Activated CD4-positive, alpha-beta T cell treated with anti-CD3 and anti-CD28 coated beads, Interleukin-2, amount 50 U/mL, for 24 hours (primary cell): ENCODE measurements at places on chromosomes 4 and X.

GRCh38 chr4:845233-845835 lies 19.4 kb upstream of the CPLX1 start:
- no peak for DNase-seq

- no peak for DNase-seq
Measured at GRCh38 chr4:86564795-86565194, 29.3 kb upstream of the PTPN13 start.

DNA sequence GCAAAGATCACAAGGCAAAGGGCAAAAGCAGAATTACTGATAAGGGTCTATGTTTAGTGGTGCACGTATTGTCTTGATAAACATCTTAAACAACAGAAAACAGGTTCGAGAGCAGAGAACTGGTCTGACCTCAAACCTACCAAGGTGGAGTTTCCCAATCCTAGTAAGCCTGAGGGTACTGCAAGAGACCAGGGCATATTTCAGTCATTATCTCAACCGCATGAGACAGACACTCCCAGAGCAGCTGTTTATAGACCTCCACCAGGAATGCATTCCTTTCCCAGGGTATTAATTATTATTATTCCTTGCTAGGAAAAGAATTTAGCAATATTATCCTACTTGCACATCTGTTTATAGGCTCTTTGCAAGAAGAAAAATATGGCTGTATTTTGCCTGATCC lies 51.5 kb downstream of the NPNT start:
- no peak for DNase-seq

DNA sequence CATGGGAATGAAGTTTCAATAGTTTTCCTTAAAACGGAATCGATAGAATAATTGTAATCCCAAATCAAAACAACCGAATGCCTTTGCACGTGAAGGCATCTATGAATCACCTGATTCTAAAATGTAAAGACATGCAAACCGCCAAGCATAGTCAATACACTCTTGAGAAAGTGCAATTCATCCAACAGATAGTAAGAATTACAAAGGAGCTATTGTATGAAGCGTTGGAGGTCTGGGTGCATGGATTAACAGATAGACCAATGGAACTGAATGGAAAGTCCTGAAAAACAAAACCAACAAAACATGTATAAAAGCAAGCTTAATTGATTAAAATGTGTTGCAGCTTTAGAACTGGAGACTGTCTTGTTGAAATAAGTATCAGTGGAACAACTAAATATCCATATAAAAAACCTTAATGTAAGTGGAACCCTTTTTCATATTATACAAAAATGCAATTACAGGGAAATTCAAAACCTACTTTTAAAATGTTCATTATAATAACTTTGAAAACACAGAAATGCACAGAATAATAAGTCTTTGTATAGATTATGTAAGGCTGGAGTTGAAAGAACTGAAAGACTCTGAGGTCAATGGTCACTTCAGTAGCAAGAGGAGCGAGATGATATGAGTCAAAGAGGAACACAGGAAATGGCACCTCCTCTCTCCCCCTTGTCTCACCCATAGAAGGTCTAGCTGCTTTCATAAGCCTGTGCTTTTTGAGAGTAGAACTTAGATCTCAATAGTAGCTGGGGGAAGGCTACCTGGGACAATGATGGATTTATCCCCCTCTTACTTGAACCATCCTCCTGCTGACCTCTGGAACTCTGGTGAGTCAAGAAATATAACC lies 20.1 kb downstream of the MAGEC2 start:
- no peak for DNase-seq

- no peak for DNase-seq
Measured at GRCh38 chr4:169414913-169415312, 144.2 kb upstream of the SH3RF1 start.

GRCh38 chrX:73556159-73556558 lies 6.8 kb upstream of the CHIC1 start:
- DNase-seq, result no peak
